ENCODE measurements at places on chromosomes 7 and 10.

DNA sequence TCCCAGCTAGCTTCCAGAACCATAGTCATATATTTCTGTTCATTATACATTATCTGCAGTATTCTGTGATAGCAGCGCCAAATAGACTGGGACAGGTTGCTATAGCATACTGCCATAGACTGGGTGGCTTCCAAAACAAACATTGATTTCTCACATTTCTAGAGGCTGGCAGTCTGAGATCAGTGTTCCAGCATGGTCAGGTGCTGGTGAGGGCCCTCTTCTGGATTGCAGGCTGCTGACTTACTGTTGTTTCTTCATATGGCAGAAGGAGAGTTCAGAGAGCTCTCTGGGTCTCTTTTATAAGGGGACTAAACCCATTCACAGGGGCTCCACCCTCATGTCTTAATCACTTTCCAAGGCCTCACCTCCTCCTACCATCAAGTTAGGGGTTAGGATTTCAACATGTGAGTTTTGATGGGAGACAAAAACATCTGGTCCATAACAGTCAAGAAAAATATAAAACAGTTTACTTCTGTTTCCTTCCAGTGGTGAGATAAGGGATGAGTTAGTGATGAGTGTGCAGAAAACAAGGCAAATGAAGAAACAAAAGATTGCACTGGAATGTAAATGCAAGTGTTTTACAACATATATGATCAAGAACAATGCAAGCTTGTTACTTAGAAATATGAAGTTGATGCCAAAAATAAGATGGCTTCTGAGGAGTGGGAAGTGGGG lies 399.0 kb upstream of the C7orf33 start:
- no peak for DNase-seq

- no peak for DNase-seq
These were observed 157.6 kb downstream of the GRK5 start for GRCh38 chr10:119364645-119365600.

- DNase-seq, result peak; percentile 35
These were observed 36.3 kb downstream of the JAZF1 start for GRCh38 chr7:28144266-28144665.

DNA sequence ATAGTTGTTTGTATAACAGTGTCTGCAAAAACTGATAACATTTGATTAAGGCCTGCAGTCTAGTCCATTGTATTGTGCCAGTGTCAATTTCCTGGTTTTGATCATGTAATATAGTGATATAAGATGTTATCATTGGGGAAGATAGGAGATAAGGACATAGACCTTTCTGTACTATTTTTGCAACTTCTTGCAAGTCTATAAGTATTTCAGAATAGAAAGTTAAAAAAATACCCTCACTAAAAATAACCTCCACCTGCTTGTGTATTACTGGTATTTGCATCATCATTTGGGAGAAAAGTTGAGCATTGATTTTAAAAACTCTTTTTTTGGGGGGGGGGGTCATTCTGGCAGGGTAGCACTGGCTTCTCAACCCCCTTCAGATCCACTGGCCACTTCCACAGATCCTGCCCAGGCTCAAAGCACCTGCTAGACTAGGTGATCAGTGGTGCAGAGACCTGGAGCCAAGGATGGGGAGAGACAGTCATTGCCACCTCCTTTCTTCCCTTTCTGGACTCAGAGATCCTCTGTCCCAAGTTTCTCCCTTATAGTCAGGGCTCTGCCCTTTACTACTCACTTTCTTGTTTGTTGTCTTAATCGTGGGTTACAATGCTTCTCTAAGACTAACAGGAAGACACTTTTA lies 103.0 kb downstream of the RBM20 start:
- peak; percentile 18 for DNase-seq

DNA sequence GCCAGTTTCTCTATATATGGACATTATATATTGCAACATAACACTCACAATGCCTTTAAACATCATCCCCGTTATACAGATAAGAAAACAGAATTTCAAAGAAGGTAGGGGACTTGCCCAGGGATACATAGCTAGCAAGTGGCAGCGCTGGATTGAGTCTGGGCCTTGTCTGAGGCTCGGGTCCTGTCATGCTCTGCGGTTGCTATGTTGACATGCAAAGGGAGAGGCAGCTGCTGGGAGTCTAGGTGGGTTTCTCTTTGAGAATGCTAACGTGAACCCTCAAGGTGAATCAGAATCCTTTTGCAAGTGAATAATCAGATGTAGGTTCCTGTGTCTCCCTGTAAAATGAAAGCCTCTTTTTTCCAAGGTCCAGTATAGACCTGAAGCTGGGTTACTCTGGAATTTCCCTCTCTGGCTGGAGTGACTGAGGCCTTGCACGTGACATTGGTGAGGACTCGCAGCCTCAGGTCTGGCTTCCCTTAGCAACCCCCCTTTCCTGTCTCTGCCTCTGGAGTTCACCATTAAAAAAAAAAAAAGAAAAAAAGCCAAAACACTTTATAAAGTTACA lies 38.9 kb downstream of the TCF7L2 start:
- peak; percentile 16 for DNase-seq

DNA sequence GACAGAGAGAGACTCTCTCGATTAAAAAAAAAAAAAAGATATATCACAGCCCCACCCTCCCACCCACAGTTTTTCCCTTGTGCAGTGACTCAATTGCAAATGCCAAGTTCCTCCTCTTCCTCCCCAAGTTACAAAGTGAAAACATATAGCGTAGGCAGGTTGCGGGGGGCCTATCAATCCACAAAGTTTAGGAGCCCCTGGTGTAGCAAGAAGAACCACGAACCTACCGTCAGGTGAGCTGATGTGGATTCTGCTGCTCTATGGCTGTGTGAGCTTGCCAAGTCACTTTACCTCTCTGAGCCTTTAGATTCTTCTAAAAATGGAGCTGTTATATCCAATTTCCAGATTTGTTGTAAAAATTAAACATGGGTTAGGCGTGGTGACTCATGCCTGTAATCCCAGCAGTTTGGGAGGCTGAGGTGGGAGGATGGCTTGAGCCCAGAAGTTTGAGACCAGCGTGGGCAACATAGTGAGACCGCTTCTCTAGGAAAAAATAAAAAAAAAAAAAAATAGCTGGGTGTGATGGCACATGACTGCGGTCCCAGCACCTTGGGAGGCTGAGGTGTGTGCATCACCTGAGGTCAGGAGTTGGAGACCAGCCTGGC lies 8.2 kb upstream of the RHBDD2 start:
- DNase-seq, result no peak

DNA sequence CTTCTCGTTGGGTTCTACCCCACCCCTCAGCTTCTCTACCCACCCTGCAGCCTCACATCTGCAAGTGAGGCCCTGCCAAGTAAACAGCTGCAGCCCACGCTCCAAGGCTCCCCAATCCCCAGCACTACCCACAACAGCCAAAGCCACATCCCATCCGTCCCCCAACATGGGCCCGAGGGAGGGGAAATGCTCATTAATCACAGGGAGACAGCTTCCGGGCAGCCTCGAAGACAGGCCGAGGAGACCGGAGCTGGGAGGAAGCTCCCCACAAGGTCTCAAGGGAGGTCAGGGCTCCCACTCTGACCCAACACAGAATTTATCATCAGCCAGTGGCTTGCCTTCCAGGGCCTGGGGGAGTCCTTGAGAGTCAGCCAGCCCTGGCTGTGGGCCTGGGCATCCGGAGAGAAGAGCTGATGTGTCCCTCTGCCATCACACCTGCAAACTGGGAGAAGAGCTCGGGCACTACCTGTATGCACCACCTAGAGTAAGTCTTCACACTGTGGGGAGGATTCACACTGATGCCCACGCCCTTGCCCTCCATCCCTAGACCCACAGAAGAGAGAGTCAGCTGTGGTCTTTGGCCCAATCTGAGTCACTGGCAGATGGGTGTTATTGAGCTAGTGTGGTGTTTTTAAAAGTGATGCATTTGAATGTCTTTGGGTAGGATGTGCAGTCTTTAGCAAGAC lies 115.5 kb upstream of the ZMIZ1 start:
- DNase-seq, result no peak

DNA sequence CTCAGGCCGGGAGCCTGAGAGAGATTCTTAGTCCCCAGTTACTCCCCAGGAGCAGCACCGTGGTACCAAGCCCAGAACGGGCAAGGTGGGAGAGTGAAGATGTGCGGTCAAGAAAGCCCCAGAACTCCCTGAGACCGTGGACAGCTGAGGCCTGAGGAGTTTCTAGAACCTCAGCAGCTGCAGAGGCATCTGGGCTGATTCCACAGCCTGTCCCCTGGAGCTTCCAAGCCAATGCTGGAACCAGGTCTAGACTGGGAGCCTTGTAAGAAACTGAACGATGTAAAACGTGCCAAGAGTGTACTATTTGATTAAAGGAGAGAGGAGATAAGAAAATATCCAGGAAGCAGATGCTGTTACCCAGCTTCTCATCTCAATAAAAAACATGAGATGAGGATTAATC lies 366.3 kb downstream of the TNS3 start:
- no peak for DNase-seq

- no peak for DNase-seq
These were observed 677 bp downstream of the TSPAN14 start for GRCh38 chr10:80454513-80455460.

GRCh38 chr7:97020996-97021746 lies 3.5 kb downstream of the DLX5 start:
- DNase-seq, result no peak

- DNase-seq, result no peak
These were observed 428.8 kb downstream of the SH2D4B start for GRCh38 chr10:80966326-80966986.

DNA sequence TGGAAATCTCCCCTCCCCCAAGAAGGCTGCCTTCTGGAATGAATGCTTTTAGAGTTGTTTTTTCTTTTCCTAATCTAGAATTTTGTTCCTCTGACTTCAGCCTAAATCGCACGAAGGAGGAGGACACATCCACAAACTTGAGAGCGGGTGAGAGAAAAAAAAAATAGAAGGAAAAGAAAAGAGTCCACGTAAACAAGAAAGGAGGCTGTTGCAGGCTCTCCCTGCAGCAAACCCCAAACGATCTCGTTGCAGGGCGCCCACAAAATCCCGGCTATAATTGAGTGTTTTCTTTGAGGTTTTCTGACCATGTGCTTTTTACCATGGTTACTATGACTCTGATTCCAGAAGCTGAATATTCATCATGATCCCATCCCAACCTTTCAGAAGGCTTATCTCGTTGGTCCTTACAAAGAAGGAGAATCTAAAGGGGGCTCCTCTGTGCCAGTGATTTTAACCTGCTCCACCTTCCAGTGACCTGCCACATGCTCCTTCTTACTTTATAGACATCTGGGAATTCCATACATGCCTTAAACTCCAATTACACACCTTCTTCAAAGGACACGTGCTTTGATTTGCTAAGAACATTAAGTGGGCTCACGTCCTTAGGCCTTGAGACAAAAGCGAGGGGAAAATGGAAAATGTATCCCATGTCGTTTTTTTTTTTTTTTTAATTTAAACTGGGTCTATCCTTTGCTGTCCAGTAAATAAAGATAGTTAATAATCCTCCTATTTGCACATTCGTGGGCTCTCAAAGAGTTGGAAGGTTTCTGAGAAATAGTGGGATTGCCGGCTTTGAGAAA lies 5.8 kb downstream of the TWIST1 start:
- DNase-seq, result no peak

DNA sequence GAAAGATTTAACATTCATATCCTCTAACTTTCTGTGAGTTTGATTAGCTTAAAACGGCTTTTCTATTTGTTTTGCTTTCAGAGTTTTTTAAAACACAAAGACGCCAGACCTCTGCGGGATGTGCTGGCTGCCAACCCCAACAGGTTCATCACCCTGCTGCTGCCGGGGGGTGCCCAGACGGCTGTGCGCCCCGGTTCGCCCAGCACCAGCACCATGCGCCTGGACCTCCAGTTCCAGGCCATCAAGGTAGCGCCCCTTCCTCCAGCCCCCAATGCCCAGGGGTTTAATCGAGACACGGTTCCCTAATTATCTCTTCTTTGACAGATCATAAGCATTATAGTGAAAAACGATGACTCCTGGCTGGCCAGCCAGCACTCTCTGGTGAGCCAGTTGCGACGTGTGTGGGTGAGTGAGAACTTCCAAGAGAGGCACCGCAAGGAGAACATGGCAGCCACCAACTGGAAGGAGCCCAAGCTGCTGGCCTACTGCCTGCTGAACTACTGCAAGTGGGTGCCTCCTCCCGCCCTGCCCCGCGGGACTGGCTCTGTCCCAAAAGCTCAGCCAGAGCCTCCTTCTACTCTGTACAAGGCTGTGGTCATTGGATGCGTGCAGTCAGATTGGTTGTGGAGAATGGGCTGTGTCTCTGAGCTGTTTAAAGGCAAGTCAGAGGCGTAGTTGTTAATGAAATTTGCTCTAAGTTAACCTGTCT lies 71.2 kb downstream of the TRRAP start:
- no peak for DNase-seq

DNA sequence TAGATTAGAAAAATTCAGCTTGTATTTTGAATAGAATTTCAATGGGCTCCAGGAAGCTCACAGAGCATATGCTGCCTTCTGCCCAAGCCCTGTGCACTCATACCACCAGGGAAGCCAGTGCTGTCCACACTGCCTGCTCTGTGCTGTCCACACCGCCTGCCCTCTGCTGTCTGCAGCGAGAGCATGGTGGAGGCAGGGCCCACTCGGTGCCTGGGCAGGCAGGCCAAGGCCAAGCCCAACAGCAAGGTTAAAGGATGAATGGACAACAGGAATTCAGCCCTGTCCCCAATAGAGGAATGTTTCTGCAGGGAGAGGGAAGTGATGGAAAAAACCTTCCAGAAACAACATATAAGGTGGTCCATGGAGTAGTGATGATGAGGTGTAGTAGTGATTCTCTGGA lies 146.8 kb downstream of the GFRA1 start:
- DNase-seq, result no peak

DNA sequence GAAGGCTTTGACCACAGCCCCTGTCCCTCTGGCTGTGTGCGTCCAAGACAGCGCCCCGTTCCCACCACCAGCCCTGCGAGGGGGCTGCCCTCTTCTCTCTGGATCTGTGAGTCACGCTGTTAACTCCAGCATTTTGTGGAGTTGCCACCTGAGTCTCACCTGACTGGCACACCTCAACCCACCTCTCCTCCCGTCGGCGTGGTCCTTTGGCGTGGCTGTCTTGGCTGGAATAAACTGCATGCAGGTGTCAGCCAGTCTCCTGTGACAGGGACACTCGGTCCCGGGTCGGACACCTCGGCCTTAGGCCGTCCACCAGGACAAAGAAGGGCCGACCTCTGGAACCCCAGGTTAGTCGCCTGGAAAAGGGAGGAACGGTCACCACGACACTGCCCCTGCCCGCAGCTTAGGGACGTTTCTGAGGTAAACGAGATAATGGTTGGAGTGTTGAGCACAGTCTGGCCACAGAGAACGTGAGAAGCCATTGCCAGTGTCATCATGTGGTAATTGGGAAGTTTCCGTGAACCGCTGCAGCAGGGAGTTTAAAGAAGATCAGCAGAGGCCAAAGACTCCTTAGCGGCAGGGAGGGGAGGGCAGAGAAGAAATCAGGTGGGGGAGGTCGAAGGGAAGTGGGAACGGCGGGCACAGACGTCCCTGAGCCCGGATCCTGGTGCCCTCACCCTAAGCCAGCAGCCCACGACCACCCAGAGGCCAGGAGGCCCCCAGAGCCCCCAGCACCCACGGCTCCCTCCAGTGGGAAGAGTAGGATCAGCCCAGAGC lies 73.6 kb upstream of the FAM20C start:
- DNase-seq, result no peak

GRCh38 chr10:102310361-102311024 lies 65.2 kb downstream of the GBF1 start:
- DNase-seq, result no peak

Data from NAMALWA (cell line).